BE2C (cell line): ENCODE measurements at places on chromosomes 2 and 18.

DNA sequence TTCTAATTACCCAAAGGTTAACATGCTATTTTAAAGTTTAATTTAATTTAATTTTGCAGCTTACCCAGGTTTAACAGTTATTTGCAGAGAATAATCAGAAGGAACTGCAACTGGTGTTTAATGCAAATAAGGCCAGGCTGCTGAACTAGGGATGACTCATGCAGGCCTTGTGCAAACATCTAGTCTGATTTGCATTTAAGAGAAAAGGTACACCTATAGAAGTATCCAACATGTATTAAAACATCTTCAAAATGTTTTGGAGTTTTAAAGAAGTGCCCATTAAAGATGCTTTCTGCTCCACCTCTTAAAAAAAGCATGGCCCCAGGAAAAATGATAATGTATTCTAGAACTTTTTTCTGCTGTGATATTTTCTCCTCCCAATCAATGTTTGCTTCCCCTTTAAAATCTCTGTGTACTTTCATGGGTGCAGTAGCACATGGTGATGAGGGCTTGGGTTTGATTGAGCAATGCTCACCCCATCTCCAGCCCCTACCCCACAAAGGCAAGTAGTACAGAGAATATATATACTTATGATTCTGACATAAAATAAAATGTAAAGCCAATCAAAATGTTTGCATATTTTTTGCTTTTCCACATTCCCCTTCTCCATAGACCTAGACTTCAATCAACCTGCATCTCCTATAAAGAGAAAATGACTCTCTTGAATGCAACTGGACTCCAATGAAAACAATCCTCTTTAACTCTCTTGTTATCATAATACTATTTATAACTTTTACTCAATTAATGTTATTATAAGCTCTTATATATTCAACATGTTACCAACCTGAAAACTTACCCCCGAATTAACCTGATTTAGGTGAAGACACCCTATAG is 54.1 kb downstream of the ATP8B1 start:
- DNase-seq: no peak

DNA sequence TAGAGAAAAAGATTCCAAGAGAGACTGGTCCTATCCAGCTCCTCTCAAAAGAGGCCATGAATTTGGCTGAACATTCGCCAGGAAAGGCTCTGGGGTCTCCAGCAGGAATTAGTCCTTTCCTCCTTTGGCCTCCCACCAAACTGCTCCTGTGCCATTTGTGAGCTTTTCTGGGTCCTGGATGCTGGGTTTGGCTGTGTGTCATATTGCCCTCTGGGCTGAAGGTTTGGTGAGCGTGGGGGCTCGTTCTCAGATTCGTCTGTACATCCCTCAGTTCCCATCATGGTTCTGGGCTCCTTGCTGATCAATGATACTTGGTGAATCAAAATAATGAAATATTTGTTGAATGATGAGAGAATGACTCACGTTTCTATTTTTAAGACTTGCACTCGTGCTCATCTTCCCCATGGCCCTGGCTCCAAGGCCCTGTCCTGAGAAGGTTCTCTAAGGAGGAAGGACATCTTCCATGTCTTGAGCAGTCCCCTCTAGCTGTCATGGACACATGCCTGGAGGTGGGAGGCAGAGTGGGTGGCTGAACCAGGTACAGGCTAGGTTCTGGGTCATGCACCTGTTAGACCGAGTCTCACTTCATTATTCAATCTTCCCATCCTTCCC is 47.8 kb upstream of the RHOB start:
- no peak for DNase-seq

DNA sequence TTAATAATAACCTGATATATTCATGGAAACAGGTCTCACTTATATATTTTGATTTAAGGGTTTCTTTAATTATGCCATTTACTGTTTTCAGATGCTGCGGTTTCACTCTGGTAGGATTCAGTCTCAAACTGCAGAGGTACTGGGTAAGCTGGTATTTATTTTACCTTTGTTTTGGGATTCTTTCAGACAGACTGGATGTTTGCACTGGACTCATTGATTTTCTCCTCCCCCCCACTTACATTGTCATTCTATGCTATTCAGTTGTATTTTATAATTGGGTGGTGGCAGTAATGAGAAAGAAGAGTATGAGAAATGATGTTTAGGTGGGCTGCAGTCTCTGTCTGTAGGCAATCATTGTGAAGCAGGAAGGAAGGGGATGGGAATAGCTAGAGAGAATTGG is 155.6 kb downstream of the AQP4 start:
- no peak for DNase-seq

- DNase-seq: peak; percentile 15
These were observed 608.1 kb downstream of the LRP1B start for GRCh38 chr2:141522702-141523101.

- DNase-seq: no peak
These were observed 65.7 kb downstream of the SLC8A1 start for GRCh38 chr2:40386177-40386576.

GRCh38 chr18:74294526-74294925 is 2.8 kb upstream of the CYB5A start:
- no peak for DNase-seq

DNA sequence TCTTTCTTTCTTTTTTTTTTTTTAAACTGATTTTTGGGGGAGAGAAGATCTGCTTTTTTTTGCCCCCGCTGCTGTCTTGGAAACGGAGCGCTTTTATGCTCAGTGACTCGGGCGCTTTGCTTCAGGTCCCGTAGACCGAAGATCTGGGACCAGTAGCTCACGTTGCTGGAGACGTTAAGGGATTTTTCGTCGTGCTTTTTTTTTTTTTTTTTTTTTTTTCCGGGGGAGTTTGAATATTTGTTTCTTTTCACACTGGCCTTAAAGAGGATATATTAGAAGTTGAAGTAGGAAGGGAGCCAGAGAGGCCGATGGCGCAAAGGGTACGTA is 587 bp downstream of the MEIS1 start:
- DNase-seq: no peak
